ENCODE measurements at places on chromosomes 6 and 20. TPM values are rescaled to one million over a fixed set of nuclear protein-coding genes. Genes with fewer than 3 reads are reported as not detected.

- no peak for DNase-seq
Observed at GRCh38 chr6:11164717-11165646, 53.5 kb upstream of the ERVFRD-1 start.

- no peak for DNase-seq
Observed at GRCh38 chr20:51400051-51400926, 142.2 kb downstream of the NFATC2 start.

DNA sequence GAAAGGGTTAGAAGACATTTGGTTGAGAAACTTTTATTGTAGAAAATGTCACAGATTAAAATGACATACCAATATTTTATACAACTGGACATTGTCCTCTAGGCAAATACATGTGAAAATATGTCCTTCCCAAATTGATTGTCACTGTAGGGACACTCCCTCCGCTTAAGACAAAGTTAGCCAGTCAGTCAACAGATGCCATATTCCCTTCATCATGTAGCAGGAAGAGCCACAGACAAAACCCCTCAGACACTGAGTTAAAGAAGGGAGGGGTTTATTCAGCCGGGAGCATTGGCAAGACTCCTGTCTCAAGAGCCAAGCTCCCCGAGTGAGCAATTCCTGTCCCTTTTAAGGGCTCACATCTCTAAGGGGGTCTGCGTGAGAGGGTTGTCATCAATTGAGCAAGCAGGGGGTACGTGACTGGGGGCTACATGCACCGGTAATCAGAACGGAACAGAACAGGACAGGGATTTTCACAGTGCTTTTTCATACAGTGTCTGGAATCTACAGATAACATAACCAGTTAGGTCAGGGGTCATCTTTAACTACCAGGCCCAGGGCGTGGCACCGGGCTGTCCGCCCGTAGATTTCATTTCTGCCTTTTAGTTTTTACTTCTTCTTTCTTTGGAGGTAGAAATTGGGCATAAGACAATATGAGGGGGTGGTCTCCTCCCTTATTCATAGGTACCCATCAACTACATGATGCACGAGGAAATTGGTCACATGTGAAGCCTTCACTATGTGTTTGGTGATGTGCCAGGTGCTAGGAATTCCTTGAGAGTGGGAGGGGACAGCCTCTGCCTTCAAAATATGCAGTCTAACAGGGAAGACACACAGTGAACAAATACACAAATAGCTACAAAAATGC is 155.7 kb upstream of the CDYL start:
- DNase-seq = no peak

The C20orf204 gene
- total RNA-seq = 0.89 TPM

The PDSS2 gene
- 8.2 TPM for total RNA-seq

The GPX5 gene
- not detected for total RNA-seq

Data from A172 (cell line).